ENCODE measurements at places on chromosomes 13 and 19. TPM values are rescaled to one million over a fixed set of nuclear protein-coding genes. Genes with fewer than 3 reads are reported as not detected.
A peak's percentile ranks its signal among the peaks of the same experiment; 100 is the strongest.

- DNase-seq = no peak
Observed at GRCh38 chr13:46751811-46752635, 44.9 kb downstream of the ESD start.

GRCh38 chr13:112586334-112586960 is 1.5 kb downstream of the TUBGCP3 start:
- DNase-seq = no peak

RFPL4A gene
- total RNA-seq = not detected

PSMD8 gene
- 290 TPM for total RNA-seq

DNA sequence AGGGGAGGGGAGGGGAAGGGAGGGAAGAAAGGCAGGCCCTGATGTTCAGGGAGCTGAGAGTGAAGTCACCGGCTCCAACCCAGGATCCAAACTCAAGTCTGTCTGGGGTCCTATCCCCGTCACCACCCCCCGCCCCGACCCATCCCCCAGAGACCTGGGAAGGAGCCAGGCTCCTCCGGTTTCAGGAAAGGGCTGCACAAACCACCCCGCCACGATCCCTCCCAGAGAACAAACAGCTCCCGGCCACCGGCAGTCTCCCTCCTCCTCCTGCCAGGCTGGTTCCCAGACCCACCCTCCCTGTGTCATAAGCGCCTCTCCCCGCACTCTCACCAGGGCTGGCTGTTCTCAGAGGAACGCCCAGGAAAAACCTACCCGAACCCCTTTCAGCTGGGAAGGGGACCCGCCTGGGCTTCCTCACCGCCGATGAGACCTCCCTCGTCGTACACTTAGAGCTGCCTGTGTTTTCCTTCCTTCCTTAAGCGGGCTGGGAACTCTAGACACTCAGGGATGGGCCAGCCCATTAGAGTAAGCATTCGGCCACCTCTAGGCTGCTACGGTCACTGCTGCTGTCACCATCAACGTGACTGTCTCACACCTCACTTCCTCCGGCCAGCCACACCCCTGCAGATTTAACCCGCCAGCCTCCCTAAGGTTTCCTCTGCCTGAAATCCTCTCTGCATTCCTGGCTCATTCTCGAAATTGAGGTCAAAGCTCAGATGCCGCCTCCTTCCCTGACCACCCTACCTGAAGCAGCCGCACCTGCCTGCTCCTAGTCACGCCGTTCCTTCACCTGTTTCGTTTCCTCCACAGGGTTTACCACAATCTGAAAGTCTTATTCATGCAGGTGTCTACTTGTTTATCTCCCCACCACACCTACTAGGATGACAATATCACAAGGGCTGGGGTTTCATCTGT is 6.3 kb upstream of the RDH13 start:
- DNase-seq = peak; percentile 54

GRCh38 chr19:39937787-39938186 is 3.4 kb upstream of the FCGBP start:
- no peak for DNase-seq

SERTM1 gene
- 0.10 TPM for total RNA-seq

DNA sequence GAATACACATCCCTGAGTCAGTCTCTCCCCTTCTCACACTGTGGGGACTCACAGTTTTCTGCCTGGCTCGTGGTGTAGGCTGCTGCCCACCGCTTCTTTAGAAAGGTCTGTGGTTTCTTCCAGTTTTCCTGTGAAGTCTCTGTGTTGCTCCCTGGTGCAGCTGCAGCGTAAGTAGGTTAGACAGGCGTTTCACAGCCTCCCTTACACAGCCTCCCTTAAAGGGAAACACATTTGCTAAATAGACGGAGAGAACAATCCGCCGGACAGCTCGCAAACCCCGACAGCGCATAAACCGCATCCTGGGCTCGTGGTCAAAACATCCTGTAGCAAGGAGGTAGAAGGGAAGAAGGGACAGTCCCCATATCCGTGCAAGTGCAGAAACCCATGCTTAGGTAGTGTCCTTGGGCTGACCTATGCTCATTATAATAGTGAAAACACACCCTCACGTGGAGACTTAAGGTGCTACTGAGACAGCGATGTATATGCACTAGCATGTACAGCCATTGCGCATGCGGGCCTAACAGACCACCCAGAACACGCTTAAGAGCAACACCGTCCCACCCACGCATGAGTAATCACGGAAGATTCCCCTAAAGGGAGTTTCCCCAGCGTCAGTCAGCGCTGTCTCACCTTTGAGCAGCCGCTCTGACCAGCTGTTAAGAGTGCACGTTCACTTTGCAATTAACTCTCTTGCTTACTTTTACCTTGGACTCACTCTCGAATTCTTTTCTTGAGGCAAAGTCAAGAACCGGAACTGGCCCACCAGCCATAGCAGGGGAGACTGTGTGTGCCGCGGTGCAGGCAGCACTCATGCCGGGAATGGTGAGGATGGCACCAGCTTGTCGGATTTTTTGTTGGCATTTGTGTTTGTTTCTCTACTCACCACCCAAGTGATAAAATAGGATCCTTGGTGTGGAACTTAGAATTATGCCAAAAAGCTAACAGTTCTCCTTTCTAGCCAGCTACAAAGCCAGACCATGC is 16.6 kb downstream of the SIGLEC8 start:
- no peak for DNase-seq

DNA sequence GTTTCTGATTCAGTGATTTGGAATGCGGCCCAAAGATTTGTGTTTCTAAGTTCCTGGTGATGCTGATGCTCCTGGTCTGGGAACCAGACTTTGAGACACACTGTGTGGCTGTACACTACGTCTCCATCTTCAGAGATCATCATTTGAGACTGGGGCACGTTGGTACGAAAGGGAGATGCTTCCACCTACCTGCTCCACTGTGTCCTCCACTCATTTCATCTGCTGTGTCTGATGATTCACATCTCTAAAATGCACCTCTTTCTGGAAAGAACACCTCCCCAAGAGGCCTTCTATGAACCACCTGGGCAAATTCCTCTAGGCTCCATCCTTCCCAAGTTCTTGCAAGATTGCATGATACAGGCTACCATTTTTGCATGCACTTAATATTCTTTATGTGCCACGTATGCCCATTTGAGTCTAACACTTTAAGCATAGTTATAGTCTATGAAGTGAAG is 58.6 kb downstream of the ERCC5 start:
- DNase-seq = no peak

DNA sequence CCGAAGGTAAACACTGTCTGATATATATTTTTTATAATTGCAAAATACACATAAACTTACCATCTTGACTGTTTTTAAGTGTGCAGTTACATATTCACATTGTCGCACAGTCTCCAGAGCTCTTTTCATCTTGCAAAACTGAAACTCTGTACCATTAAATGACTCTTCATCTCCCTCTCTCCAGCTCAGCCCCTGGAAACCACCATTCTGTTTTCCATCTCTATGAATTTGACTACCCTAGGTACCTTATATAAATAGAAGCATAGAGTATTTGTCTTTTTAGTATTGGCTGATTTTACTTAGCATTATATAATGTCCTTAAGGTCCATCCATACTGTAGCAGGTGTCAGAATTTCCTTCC is 45.8 kb downstream of the LRCH1 start:
- no peak for DNase-seq

DNA sequence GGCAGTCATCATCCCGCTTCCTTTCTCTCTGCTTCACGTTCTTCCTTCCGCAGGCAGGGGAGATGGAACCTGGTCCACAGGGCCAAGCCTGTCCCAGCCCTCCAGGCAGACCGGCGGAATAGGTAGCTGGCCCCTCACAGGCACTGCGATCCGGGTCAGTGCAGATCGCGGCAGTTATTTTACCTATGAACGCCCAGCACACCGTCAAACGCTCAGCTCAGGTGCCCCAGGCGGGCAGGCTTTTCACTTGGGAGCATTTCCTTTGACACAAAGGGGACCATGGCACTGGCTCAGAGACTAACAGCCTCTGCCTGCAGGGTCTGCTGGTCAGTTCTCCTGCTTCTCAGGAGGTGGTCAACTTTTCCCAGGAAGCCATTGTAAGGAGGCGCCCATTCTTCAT is 97.0 kb upstream of the ZNF98 start:
- no peak for DNase-seq

ACP5 gene
- 4.5 TPM for total RNA-seq

- no peak for DNase-seq
Observed at GRCh38 chr13:104297075-104297474, 1230.9 kb upstream of the SLC10A2 start.

PEAK3 gene
- total RNA-seq = 2.3 TPM

GRCh38 chr13:33860526-33860925 is 42.6 kb downstream of the RFC3 start:
- DNase-seq = no peak

- no peak for DNase-seq
Observed at GRCh38 chr19:919199-920050, 2.3 kb downstream of the KISS1R start.

GRCh38 chr13:105220063-105220462 is 1315.4 kb downstream of the EFNB2 start:
- DNase-seq = no peak

Measured in left cardiac atrium (tissue), 4 donors.